ENCODE measurements at places on chromosomes 2 and 18.

GRCh38 chr18:11587432-11587831 lies 22.0 kb upstream of the SLC35G4 start:
- no peak for DNase-seq

DNA sequence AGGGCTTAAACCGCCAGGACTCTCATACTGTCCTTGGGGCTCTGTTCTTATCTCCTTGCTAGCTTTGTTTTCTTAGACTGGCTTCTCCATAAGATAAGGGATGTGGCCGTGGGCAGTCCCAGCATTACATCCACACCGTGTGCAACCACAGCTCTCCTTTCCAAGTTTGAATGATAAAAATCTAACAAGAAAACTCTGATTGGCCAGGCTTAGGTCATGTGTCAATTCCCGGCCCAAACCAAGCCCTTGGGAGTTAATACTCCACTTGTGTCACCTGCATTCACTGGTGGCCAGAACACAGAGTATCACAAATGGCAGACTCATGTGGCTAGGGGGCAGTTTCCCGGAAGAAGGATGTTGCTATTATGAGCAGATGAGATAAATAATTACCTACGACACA lies 43.2 kb upstream of the KDM3A start:
- DNase-seq = no peak

DNA sequence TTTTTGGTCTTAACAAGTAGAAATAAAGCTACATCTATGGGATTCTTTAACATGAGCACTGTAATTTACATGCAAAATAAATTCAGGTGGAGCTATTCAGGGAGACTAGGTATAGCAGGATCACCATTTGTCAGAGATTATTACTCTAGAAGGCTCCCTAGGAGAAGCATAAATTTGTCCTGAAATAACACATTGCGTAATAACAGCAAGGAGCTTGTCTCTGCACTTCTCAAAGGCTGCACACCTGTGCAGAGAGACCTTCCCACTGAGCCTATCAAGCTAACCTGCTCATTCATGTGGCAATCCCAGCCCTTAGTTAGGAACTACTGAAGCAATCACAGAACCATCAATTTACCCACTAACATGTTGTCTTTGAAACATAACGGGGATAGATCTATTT lies 437.4 kb upstream of the MC4R start:
- DNase-seq = no peak

DNA sequence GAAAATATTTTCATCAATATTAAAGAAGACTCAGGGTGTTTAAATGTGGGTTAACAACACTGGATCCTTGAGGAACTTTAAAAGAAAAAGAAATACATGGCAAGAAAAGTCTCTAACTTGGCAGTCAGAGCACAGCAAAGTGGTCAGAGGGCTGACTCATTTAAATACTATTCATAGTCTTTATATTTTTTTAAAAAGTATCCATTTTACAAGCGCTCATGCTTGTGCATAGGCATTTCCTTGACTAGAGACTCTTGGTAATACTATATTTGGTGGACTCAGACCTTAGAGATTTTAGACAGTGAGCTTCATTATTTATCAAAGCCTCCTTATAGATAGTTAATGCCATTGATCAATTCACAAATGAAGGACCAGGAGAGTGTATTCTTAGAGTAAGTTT lies 110.2 kb downstream of the ABCA12 start:
- no peak for DNase-seq

GRCh38 chr2:97993926-97994325 lies 1.8 kb downstream of the TMEM131 start:
- DNase-seq = no peak

DNA sequence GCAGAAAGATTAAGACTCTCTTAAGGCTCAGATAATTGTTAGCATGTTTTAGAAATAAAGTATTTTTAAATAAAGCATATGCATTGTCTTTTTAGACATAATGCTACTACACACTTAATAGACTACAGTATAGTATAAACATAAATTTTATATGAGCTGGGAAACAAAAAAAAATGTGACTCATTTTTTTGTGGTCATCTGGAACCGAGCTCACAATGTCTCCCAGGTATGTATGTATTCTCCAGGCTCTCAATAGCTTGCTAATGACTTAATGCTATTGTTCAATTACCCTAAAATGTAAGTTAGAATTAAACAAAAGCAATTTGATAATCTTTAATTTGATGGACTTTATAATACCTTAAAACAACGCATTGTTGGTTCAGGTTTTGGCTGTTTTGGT lies 167.2 kb downstream of the NUP35 start:
- DNase-seq = no peak

- DNase-seq = no peak
Observed at GRCh38 chr2:119760956-119761275, 1.2 kb downstream of the PTPN4 start.

- DNase-seq = no peak
Observed at GRCh38 chr18:26827581-26827980, 37.9 kb downstream of the AQP4 start.

- DNase-seq = peak; percentile 41
Observed at GRCh38 chr2:239193401-239193811, 207.4 kb downstream of the HDAC4 start.

GRCh38 chr2:222548992-222549391 lies 106.9 kb downstream of the FARSB start:
- no peak for DNase-seq

Measured in femur (tissue), 1 donor.